ENCODE measurements at places on chromosomes 3 and 15.

GRCh38 chr3:189995129-189995528 is 125.6 kb downstream of the P3H2 start:
- DNase-seq = peak; percentile 44

DNA sequence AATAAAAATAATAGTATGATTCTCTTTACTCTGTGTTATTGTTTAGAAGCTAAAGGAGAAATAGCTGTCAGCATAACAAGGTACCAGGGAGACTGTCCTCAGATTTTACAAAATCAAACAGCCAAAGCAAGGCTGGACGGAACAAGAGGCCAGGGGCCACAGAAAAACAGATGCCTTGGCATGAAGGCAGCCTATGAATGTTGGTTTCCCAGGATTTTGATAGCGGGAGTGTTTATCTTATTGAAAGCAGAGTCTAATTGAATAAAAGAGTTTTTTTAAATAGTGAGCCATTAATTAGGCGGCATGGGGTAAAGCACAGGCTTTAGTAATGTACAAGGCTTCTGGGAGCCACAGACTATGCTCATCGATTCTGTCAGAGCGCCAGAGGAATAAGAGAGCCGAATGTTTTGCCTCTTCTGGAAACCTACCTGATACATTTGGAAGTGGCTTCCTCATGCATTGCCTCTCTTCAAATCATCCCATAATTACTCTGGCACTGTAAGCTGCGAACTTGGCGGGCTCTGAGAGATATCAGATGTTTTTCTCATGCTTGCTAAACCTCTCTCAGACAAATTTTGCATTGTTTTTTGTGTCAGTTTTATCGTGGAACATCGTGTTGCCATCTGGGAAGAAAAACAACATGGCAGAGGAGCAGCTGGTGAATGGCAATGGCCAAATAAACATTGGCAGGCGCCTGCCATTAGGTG is 30.4 kb upstream of the TMCO5A start:
- no peak for DNase-seq

DNA sequence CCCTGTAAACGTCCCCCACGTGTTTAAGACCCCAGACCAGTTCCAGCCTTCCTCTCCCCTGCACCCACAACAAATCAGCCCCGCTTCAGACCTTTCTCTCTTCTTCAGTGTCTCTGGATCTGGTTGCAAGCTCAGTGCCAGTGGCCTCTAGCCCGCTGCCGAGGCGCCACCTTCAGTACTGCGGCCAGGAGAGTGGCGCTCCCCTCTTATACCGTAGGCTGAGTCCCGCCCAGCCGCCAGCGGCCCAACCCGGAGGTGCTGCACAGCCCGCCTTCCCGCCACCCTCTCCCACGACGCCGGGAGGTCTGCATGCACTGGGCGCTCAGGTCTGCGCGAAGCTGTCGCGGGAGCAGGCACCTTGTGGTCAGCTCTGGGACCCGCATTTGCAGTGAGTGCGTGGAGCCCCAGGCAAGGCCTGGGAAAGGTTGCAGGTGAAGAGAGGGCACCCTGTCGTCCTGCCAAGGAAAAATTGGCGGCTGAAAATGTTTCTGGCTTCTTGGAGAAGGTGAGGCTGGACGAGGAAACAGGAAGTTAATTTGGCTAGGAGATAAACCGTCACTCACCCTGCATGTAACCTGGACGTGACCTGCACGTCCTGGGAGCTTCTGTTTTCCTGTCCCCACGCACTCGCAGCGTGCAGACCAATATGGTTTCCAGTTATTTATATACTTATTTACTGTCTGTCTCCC is at the start of gene C2CD4B:
TSS of gene C2CD4B (minus strand) at position 182 of the 689 bp plus-strand sequence. CDS start 301 bp downstream, outside the sequence.
- DNase-seq = no peak

- DNase-seq = no peak
These were observed 7.5 kb upstream of the LCTL start for GRCh38 chr15:66573348-66573718.

GRCh38 chr3:18351823-18352744 is 73.1 kb downstream of the SATB1 start:
- no peak for DNase-seq

- peak; percentile 59 for DNase-seq
These were observed at the start of gene DAPK2 for GRCh38 chr15:64046421-64047153. DAPK2 (minus strand) TSS chr15:64046485; CDS start chr15:64040261, 6,224 bp downstream.

DNA sequence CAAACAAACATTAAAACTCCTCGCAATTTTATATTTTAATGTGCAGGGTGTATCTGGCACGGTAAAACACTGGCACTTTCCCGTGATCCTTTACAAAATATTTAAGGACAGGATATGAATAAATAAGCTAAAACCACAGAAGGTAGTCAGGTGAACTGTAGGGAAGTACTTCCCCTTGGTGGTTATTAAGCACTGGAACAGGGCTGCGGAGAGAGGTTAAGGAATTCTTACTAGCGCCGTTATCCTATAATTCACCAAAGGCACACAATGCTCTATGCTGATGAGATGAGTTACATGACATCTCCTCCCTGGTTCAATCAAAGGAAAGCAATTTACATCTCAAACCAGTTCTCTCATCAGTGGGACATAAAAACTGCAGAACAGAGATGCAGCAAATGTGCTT is 289.8 kb downstream of the ZBTB20 start:
- DNase-seq = no peak

DNA sequence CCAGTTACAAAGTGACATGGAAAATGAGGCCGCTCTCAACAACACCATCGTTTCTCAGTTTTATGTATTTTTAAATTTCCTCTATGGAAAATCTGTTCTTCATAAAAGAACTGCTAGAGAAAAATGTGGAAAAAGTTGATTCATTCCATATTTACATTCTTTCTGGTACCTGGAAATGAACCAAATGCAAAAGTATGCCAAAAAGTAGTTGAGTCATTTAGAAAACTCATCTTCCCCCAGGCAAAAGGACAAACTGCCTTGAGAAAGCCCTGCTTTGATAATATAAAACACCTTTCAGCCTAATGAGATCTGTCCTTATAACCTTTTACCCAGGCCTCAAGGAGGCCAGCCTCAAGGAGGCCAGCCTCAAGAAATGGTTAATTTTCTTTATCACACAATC is 283.0 kb upstream of the VEPH1 start:
- DNase-seq = peak; percentile 86

- DNase-seq = no peak
These were observed 284.4 kb downstream of the FOXP1 start for GRCh38 chr3:71299160-71299559.

DNA sequence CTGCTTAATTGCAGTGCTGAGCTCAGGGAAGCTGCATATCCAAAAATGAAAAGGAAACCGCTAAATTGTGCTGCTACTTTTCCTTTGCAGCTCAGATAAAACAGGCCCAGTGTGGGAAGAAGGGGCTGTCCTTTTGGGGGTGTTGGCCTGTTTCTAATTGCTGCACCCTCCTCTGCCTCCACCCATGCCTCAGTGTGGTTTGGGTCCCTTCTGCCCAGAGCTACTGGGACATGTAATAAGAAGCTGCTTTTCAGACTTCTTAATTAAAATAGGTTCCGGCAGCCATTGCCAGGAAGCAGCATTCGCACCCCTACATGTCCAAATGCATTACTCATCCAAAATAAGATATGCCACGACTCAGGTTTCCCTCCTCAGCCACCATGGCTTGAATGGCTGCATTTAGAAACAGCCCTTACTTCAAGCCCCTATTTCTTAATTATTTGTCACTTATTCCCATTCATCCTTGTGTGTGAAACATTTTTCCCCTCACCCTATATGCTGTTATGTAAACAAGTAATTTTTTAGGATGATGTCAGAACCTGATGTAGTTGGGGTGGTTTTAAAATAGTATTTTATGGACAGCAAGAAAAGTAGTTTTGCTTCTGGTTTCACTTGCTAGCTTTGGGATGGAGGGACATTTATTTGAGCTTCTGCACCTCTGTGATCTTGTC is 235.9 kb upstream of the CTDSPL start:
- DNase-seq = peak; percentile 18

DNA sequence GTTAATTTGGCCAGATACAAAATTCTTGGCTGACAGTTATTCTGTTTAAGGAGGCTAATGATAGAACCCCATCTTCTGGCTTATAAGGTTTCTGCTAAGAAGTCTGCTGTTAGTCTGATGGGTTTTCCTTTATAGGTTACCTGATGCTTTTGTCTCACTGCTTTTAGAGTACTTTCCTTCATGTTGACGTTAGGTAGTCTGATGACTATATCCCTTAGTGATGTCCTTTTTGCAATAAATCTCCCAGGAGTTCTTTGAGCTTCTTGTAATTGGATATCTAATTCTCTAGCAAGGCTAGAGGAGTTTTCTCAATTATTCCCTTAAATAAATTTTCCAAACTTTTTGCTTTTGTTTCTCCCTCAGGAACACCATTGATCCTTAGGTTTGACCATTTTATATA is 114.1 kb upstream of the CDIN1 start:
- no peak for DNase-seq

DNA sequence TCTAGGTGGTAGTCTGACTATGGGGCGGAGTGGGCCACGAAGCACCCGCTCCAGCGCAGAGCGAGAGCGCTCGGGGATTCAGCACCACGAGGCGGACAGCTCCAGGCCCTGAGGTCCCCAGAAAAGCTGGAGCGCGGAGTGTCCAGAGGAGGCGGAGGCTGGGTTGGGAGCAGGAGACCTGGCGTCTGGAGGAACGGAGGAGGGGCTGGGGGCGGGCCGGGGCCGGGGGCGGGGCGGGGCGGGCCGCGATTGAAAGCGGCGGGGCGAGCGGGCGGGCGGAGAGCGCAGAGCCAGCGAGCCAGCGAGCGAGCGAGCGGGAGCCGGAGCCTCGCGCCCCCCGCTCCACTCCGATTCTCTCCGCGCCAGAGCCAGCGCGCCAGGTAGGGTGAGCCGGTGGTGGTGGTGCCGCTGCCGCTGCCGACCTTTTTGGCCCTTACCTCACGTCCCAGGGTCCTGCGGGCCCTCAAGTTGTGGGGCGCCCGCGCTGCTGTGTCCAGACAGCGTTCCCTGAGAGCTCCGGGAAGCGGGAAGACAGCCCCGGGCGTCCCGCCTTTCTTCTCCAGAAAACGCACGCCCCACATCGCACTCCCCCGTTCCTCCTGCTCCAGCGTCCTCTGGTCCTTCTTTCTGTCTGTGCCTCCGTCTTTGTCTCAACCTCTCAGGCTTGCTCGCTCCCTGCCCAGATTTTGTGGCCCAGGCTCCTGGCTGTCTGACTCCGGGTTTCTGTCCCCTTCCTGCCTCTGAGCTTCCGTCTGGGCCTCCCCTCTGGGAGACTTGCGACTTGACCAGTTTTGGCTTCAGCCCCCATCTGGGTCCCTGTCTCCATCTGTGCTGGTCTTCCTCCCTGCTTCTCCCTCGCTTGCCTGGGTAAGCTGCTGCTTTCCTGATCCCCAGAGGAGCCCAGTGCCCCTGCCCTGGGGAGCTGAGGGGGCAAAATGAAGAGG is at the start of gene GRM2:
TSS of gene GRM2 (plus strand) at position 281 of the 944 bp plus-strand sequence. CDS start 1,916 bp downstream, outside the sequence.
- no peak for DNase-seq

DNA sequence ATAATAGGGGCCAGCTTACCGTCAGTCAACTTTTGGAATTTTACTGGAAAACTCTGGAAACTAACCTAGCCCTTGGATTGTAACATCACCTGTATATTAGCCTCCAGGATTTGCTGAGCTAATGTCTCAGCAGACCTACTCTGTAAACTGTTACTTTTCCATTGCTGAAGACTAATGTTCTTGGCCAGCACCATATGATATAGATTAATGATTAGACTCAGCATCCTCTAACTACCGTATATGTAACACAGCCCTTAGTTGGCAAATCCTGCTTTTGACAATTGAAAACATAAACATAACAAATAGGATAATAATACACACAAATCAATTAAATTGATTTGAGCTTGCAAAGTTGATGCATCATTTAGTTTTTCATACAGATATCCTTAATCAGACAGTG is 26.6 kb upstream of the GBE1 start:
- DNase-seq = no peak

- DNase-seq = no peak
These were observed 193.4 kb downstream of the PDZRN3 start for GRCh38 chr3:73431183-73431900.

- no peak for DNase-seq
These were observed 211.8 kb downstream of the MCTP2 start for GRCh38 chr15:94443186-94443585.

DNA sequence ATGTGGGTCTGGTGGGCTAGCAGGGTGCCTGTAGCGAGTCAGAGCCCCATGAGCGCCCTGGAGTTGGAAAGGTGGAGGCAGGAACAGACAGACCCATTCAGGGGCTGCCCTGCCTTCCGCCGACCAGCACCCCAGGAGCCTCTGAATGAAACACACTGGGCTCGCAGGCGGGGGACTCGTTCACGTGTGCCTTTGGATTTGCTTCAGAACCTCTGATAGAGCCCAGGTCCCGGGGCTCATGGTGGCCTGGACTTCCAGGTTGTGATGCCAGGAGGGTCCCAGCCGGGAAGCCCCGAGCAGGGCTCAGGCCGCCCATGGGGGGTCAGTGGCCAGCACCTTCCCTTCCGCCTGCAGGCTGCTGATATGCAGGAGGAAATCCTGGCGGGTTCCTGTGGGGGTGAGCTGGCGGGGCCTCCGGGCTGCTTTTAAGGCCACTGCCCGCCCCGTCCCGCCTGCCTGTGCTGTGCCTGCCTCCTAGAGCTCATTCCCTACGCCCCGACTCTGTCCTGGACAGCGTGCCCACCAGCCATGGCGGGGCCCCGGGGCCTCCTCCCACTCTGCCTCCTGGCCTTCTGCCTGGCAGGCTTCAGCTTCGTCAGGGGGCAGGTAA is at the start of gene STAB1:
TSS of gene STAB1 (plus strand) at position 453 of the 610 bp plus-strand sequence. CDS start at position 529, 76 bp downstream.
- no peak for DNase-seq

DNA sequence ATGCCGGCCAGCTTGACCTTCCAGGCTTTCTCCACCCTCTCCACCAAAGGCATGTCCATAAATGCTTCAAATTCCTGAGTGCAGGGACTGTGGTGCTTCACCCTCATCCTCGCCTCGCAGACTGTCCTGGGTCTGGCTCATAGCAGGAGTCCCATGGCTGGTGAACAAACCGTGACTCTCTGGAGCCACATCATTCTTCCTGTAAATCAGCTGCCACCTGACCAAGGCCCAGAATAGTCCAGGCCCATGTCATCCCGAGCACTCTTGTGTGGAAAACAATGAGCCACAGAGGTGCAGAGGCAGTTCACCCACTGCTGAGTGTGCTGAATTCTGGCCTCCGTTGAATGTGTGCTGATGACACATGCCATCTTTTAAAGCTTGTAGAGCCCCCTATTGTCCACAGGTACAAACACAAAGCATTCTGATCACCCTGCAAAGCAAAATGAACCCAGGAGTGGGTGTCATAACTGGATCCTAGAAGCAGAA is 68.6 kb downstream of the ABHD5 start:
- peak; percentile 97 for DNase-seq

GRCh38 chr15:31255176-31255510 is 71.5 kb upstream of the KLF13 start:
- no peak for DNase-seq

DNA sequence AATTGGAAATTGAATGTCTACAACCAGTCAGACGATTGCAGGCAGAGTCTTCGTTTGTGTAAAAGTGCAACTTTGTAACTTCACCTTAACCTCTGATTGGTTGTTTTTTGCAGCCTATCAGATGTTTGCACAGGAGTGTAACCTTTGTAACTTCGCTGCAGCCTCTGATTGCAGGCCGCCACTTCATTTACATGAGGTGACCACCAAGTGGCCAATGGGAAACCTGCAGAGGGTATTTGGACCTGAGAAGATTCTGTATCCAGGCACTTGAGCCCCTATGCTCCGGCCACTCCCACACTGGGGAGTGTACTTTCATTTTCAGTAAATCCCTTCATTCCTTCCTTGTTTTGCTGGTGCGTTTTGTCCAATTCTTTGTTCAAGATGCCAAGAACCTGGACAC is 68.1 kb upstream of the PFN2 start:
- peak; percentile 53 for DNase-seq

GRCh38 chr3:113151461-113152031 is 59.8 kb upstream of the BOC start:
- peak; percentile 32 for DNase-seq
